OCI-LY7 (cell line): ENCODE measurements at places on chromosomes 16 and 17. TPM values are rescaled to one million over a fixed set of nuclear protein-coding genes. Genes with fewer than 3 reads are reported as not detected.

PRM3 gene
- total RNA-seq = not detected in 2 replicates

FBXW10 gene
- total RNA-seq = not detected in 2 replicates

TBC1D3C gene
- not detected in 2 replicates for total RNA-seq

DNA sequence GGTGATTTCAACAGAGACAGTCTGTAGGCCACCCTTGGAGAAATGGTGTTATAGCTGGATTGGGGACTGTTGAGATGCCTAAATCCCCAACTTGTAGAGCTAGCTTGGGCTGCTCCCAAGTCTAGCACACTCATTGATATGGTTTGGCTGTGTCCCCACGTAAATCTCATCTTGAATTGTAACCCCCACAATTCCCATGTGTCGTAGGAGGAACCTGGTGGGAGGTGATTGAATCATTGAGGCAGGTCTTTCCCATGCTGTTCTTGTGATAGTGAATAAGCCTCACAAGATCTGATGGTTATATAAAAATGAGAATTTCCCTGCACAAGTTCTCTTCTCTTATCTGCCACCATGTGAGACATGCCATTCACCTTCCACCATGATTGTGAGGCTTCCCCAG, 536.0 kb downstream of the CDH13 start:
- DNase-seq = no peak

DNA sequence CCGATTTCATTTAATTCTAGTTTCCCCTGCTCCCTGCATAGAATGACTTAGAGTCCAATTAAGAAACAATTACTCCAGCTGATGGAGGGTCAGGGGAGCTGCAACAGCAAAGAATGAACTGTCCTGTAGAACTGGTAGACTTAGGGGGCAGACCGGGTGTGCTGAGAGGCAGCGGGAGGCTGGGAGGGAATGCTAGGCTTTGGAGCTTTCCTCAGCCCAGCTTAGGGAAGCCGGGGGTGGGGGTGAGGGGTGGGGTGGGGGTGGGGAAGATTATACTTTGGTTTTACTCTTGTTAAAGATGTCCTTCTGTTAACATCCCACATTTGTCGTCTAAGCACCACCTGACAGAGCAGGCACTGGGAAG, 458.6 kb upstream of the ASIC2 start:
- DNase-seq = no peak

DNA sequence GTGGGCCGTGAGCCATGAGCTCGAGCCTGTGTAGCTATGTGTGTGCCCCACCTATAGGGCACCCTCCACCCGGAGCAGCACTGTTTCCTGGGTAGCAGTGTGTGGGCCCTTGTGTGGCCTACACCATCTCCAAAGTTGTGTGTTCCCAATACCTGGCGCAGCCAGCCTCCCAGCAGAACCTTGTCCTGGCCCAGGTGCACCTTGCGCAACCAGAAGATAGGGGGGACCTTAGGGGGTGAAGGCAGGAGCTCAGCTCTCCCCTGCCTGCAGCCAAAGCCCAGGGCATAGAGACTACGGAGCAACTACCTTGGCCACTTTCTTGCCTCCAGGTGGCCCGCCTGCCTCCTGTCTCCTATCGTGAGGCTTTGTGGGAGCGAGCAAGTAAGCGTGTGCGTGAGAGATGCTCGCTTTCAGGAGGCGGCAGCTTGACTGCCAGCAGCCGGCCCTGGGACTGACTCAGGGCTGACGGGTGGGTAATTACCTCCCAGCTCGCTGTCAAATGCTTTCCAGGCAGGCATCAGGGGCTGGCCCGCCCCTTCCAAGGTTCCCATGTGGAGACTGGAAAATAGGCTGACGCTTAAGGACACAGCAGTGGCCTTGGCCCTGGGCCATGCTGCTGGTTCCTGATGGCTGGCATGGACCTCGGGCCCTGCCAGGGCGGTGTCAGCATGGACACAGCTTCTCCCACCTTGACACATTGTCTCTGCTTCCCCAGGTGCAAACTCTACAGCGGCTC, 19.0 kb downstream of the TRAF7 start:
- no peak for DNase-seq

DNA sequence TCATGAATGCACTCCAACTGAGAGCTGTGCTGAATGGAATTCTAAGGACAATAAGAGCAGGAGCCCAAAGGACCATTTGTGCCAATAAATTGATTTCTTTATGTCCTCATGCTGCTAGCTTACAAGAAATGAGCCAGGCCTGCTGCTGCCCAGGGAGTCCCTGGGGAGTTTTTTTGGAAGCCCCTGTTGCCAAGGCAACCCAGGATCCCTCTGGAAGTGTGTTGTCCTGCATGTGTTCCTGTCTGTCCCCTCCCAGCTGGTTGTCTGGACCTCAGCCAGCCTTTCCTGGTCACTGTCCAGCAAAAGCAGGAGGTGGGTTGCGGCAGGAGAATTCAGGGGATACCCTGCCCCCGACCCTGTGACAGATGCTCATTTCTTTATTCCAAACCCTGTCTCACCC, 51.0 kb upstream of the GPRC5B start:
- DNase-seq = no peak

DNA sequence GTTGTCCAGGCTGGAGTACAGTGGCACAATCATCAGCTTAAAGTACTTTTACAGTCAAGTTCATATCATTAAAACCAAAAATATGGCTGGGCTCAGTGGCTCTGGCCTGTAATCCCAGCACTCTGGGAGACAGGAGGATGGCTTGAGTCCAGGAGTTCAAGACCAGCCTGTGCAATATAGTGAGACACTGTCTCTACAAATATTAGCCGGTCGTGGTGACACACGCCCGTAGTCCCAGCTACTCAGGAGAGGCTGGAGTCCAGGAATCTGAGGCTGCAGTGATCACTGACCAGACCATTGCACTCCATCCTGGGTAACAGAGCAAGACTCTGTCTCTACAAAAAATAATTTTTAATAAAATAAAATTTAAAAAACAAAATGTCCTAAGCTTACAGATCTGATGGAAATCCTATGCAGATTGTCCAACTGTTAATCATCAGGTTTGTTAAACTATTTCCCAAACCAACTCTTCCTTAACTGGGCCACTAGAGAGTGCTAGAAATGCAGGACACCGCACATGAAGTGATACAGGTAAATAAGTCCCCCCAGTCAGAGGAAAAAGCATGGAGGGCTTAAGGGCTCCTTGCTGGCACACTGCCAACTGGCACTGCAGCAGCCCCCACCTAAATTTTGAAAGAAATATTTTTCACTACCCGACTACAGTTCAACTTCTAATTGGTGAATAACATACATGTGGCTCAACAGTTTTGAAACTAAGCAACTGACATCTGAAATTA, 2.8 kb downstream of the USP22 start:
- DNase-seq = peak; percentile 82

- DNase-seq = no peak
Measured at GRCh38 chr16:4862639-4863038, 15.4 kb downstream of the UBN1 start.
